ENCODE measurements at places on chromosomes 1 and 21.

DNA sequence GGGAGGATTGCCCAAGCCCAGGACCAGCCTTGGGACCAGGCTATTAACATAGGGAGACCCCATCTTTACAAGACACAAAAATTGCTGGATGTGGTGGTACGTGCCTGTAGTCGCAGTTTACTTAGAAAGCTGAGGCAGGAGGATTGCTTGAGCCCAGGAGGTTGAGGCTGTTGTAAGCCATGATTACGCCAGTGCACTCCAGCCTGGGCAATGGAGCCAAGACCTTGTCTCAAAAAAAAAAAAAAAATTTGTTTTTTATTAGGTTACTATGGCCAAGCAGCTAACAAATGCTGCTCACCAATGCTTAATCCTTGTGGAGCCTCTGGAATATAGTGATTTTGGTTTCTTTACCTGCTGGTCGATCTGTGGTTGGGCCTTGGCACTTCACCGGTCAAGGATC is 8.8 kb downstream of the ARID1A start:
- peaks cover 43% of the 10 kb centered on the region for H3K36me3 ChIP-seq
- no peak overlapping the region for H3K4me3 ChIP-seq
- H3K4me1 ChIP-seq = peaks cover 27% of the 10 kb centered on the region

- no peaks in the 10 kb centered on the region for H3K36me3 ChIP-seq
- no peak for DNase-seq
- H3K27ac ChIP-seq = no peak overlapping the region
- H3K4me1 ChIP-seq = no peaks in the 10 kb centered on the region
- no peak overlapping the region for H3K4me3 ChIP-seq
Observed at GRCh38 chr1:64046891-64047290, 156.5 kb upstream of the UBE2U start.

DNA sequence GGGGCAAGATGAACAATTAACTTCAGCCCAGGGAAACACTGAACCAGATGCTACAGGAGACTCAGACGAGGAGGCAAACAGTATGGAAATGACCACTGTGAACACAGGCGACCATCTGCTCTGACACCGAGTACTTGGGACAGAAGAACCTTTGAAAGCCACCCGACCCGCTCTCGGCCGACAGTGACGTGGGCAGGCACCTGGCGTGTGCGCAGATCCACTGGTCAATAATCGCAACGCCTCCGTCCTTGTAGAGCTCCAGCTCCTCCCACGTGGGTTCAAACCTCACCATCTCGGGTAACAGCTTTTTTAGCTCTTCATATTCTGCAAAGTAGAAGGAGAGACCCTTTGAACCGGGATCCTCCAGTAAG is 20.3 kb downstream of the POFUT2 start:
- no peak overlapping the region for H3K4me3 ChIP-seq
- H3K36me3 ChIP-seq = peaks cover 41% of the 10 kb centered on the region
- DNase-seq = peak; percentile 17
- H3K27ac ChIP-seq = peak overlapping the region; percentile 85

GRCh38 chr1:107545879-107546278 is 405.0 kb downstream of the NTNG1 start:
- no peaks in the 10 kb centered on the region for H3K36me3 ChIP-seq
- no peak overlapping the region for H3K4me3 ChIP-seq
- no peak overlapping the region for H3K27ac ChIP-seq
- no peak for DNase-seq

GRCh38 chr1:11387829-11388228 is 91.1 kb upstream of the DISP3 start:
- H3K4me1 ChIP-seq = peaks cover 23% of the 10 kb centered on the region
- peaks cover 21% of the 10 kb centered on the region for H3K27me3 ChIP-seq
- H3K36me3 ChIP-seq = peaks cover under 1% of the 10 kb centered on the region
- H3K4me3 ChIP-seq = no peak overlapping the region
- H3K27ac ChIP-seq = no peak overlapping the region

- no peaks in the 10 kb centered on the region for H3K36me3 ChIP-seq
- no peak for DNase-seq
- peaks cover 49% of the 10 kb centered on the region for H3K4me1 ChIP-seq
- H3K4me3 ChIP-seq = peak overlapping the region; percentile 53
- no peak overlapping the region for H3K27ac ChIP-seq
Observed at GRCh38 chr1:154759793-154760192, 110.3 kb downstream of the KCNN3 start.

GRCh38 chr1:236727521-236727920 is 41.2 kb downstream of the ACTN2 start:
- H3K4me3 ChIP-seq = no peak overlapping the region
- H3K27me3 ChIP-seq = peaks cover 4% of the 10 kb centered on the region
- H3K36me3 ChIP-seq = no peaks in the 10 kb centered on the region
- no peak overlapping the region for H3K27ac ChIP-seq
- DNase-seq = no peak

DNA sequence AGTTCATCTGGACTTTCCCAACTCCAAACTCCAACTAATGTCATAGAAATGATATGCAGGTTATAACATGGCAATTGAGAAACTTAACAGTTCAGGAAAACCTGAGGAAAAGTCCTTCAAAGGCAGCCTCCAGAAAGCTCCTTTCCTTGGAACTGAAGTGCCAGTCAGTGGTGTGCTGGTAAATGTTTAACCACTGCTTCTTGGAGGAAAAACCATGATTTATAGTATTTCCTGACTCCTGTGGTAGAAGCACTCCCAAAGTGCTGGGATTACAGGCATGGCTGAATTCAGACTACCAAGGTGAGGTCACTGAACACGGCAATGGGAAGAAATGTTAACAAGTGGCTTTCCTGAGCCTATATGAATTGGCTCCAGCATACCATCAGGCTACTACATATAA is 26.7 kb upstream of the ZNHIT6 start:
- peaks cover 5% of the 10 kb centered on the region for H3K27me3 ChIP-seq
- no peak for DNase-seq
- H3K27ac ChIP-seq = no peak overlapping the region
- H3K4me3 ChIP-seq = no peak overlapping the region
- no peaks in the 10 kb centered on the region for H3K4me1 ChIP-seq

GRCh38 chr1:154923695-154924094 is 12.8 kb downstream of the PMVK start:
- peaks cover 19% of the 10 kb centered on the region for H3K4me1 ChIP-seq
- peaks cover 44% of the 10 kb centered on the region for H3K36me3 ChIP-seq
- no peaks in the 10 kb centered on the region for H3K27me3 ChIP-seq
- H3K4me3 ChIP-seq = no peak overlapping the region
- H3K27ac ChIP-seq = no peak overlapping the region

DNA sequence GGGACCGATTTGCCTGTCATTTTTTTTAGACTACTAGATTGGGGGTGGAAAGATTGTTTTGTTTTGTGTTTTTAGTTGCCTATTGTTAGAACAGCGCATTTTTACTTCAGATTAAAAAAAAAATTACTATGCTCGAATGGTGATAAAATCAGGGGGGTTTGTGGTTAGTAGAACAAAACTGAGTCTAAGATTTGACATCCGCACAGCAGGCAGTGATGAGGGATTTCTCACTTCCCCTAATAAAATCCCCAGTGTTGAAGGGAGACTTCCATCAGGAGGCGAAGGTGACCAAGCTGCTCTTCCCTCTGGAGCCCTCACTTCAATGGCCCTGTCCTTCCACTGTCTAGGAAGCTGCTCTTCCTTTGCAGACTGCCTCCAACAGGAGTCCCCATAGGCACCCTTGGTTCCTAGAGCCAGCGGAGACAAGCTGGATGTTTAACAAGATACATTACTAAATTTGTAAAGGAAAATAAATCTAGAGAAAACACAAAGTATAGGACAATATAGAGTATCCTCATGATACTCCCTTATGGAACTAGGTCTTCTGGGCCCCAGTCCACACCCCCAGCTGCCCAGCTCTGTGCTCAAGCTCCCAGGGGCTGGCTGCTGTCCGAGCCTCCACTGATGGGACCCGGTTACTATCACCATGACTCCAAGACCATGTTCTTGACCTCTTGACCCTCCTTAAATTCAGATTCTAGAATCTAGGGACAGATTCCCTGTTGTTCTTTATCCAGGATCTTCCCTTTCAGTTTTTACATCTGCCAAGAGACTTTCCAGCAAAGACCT is 31.0 kb downstream of the TENT5C start:
- no peak for DNase-seq
- peaks cover 24% of the 10 kb centered on the region for H3K27me3 ChIP-seq
- no peak overlapping the region for H3K4me3 ChIP-seq
- H3K4me1 ChIP-seq = peaks cover 22% of the 10 kb centered on the region
